A549 treated with AZD2906 at 1 μM for 4 hours (cell line): ENCODE measurements at places on chromosomes 6 and 20. TPM values are rescaled to one million over a fixed set of nuclear protein-coding genes. Genes with fewer than 3 reads are reported as not detected.

Gene FAXC
- 5.9 to 7.8 TPM (median 6.1 TPM) in 5 replicates for total RNA-seq

Gene OR2H1
- total RNA-seq, result not detected in 5 replicates

Gene TMEM14B
- 123 to 158 TPM (median 127 TPM) in 5 replicates for total RNA-seq

Gene KIF25
- total RNA-seq, result 0.03 to 0.07 TPM in 2 of 5 replicates, not detected in the others

Gene TBXT
- not detected in 5 replicates for total RNA-seq

Gene PFDN4
- total RNA-seq, result 35.7 to 52.6 TPM (median 42.7 TPM) in 5 replicates

Gene CAP2
- 9.2 to 14.4 TPM (median 10.6 TPM) in 5 replicates for total RNA-seq

Gene NFKBIE
- total RNA-seq, result 5.7 to 8.2 TPM (median 7.0 TPM) in 5 replicates

Gene PRPH2
- not detected in 5 replicates for total RNA-seq

Gene SPTLC3
- total RNA-seq, result 0.01 to 0.08 TPM (median 0.02 TPM) in 5 replicates

Gene LY6G6D
- total RNA-seq, result not detected in 5 replicates

Gene TNNC2
- 0.13 to 0.26 TPM (median 0.25 TPM) in 3 of 5 replicates, not detected in the others for total RNA-seq

Gene ARMH2
- not detected in 5 replicates for total RNA-seq

Gene SLC22A2
- total RNA-seq, result not detected in 5 replicates

Gene DPPA5
- total RNA-seq, result not detected in 5 replicates

Gene F13A1
- total RNA-seq, result not detected in 5 replicates

Gene MOG
- not detected in 5 replicates for total RNA-seq

Gene FAM184A
- 0.08 TPM in 1 of 5 replicates, not detected in the others for total RNA-seq

Gene ERGIC3
- 212 to 242 TPM (median 237 TPM) in 5 replicates for total RNA-seq

Gene RBBP9
- total RNA-seq, result 12.0 to 13.9 TPM (median 12.8 TPM) in 5 replicates

Gene CNR1
- total RNA-seq, result 1.8 to 2.4 TPM (median 1.9 TPM) in 5 replicates

Gene NKAIN4
- total RNA-seq, result 3.9 to 6.9 TPM (median 4.7 TPM) in 5 replicates

Gene RARS2
- 18.6 to 19.7 TPM (median 19.5 TPM) in 5 replicates for total RNA-seq

Gene PI3
- total RNA-seq, result 2.6 to 5.1 TPM (median 3.0 TPM) in 5 replicates

Gene TFAP2A
- total RNA-seq, result 6.3 to 11.4 TPM (median 8.4 TPM) in 5 replicates

Gene NHLRC1
- total RNA-seq, result 1.3 to 1.9 TPM (median 1.6 TPM) in 5 replicates

Gene SLC17A9
- total RNA-seq, result 0.02 to 0.16 TPM (median 0.13 TPM) in 5 replicates

Gene KIFC1
- 40.2 to 45.2 TPM (median 42.4 TPM) in 5 replicates for total RNA-seq

Gene LKAAEAR1
- total RNA-seq, result 0.65 to 3.1 TPM (median 2.4 TPM) in 5 replicates

Gene TPX2
- total RNA-seq, result 95.0 to 121 TPM (median 100 TPM) in 5 replicates

Gene ABHD16B
- total RNA-seq, result not detected in 5 replicates

Gene SLC2A10
- not detected in 5 replicates for total RNA-seq

Gene PTCRA
- total RNA-seq, result not detected in 5 replicates

Gene RIPOR3
- 0.02 to 0.03 TPM (median 0.03 TPM) in 4 of 5 replicates, not detected in the other for total RNA-seq

Gene EBF4
- total RNA-seq, result 2.2 to 3.3 TPM (median 3.2 TPM) in 5 replicates
